Liver (tissue), 10 donors: ENCODE measurements at places on chromosomes 3 and 15. TPM values are rescaled to one million over a fixed set of nuclear protein-coding genes. Genes with fewer than 3 reads are reported as not detected.

Gene SLC15A2
- 2.3 TPM for total RNA-seq

Gene AGTR1
- total RNA-seq = 52.2 TPM

Gene MAGEF1
- total RNA-seq = 14.7 TPM

- DNase-seq = no peak
- no peaks in the 10 kb centered on the region for H3K36me3 ChIP-seq
- H3K4me1 ChIP-seq = peaks cover 4% of the 10 kb centered on the region
- H3K4me3 ChIP-seq = no peak overlapping the region
Observed at GRCh38 chr15:66476535-66476934, 21.0 kb downstream of the SNAPC5 start.

GRCh38 chr3:31288224-31288623 lies 244.5 kb upstream of the STT3B start:
- no peak overlapping the region for H3K4me3 ChIP-seq
- peaks cover 6% of the 10 kb centered on the region for H3K4me1 ChIP-seq
- no peak overlapping the region for H3K27ac ChIP-seq
- no peaks in the 10 kb centered on the region for H3K27me3 ChIP-seq

DNA sequence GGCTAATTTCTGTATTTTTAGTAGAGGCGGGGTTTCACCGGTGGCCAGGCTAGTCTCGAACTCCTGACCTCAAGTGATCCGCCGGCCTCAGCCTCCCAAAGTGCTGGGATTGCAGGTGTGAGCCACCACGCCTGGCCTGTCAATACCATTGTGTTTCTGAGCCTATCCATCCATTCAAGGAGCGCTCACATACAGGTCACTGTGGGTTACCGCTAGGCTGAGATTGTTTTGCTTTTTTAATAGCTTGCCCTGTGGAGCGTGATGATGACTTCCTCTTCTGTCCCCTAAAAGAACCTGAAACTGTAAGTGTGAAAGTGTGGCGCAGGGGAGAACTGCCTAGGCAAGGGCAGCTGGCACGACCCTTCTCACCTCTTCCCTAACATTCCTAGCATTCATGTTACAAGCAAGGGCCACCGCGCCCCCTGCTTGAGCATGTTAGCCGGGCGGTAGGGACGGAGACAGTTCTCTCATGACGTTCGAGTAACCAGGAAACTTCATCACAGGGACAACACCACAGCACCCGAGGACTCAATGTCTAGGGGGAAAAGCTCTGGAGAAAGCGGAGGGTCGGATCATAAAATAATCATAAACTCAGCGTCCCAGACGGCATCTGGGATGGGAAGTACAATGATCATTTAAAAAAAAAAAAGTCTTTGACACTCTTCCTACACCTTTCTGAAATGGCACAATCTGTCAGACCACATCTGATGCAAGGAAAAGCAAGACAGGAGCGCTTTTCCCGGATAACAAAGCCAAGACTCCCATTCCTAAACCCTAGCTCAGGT lies 790 bp downstream of the LAMP3 start:
- no peak overlapping the region for H3K27ac ChIP-seq
- H3K4me3 ChIP-seq = no peak overlapping the region
- no peaks in the 10 kb centered on the region for H3K36me3 ChIP-seq
- peaks cover 7% of the 10 kb centered on the region for H3K4me1 ChIP-seq
- DNase-seq = no peak

GRCh38 chr3:183635107-183635430 lies 354 bp upstream of the KLHL24 start:
- H3K36me3 ChIP-seq = no peaks in the 10 kb centered on the region
- H3K27me3 ChIP-seq = no peaks in the 10 kb centered on the region
- H3K4me3 ChIP-seq = peak overlapping the region; percentile 78
- peaks cover 1% of the 10 kb centered on the region for H3K4me1 ChIP-seq
- DNase-seq = no peak
- peak overlapping the region; percentile 99 for H3K27ac ChIP-seq

DNA sequence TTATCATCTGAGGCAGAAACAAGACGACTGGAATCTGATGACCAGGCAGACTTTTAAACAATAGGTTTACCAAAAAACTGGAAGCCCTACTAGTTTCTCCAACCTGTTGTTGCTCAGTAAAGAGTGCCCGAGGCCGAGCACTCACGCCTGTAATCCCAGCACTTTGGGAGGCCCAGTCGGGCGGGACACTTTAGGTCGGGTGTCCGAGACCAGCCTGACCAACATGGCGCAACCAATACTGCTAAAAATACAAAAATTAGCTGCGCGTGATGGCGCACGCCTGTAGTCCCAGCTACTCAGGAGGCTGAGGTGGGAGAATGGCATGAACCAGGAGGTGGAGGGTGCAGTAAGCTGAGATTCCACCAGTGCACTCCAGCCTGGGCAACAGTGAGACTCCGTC lies 1.1 kb upstream of the WDR5B start:
- peaks cover 19% of the 10 kb centered on the region for H3K4me1 ChIP-seq
- peak overlapping the region; percentile 97 for H3K27ac ChIP-seq
- no peaks in the 10 kb centered on the region for H3K36me3 ChIP-seq
- DNase-seq = no peak

GRCh38 chr3:163166197-163166596 lies 1669.6 kb downstream of the OTOL1 start:
- no peak for DNase-seq
- H3K27me3 ChIP-seq = no peaks in the 10 kb centered on the region
- no peaks in the 10 kb centered on the region for H3K36me3 ChIP-seq
- H3K4me1 ChIP-seq = no peaks in the 10 kb centered on the region

DNA sequence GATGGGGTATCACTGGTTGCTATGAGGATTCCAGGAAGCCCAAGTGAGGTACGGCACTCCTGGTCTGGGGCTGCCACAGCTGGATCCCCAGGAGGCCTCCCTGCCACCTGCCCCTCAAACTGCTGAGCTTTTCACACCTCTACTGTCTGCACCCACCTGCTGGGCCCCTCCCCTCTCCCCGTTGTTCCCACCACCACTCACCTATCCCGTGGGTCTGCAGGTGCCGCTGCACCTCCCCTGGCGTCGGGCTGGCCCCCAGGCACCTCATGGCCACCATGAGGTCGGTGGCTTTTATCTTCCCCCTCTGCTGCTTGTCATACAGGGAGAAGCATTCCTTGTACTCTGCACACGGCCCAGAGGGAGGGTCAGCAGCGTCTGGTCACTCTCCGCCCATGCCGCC lies 5.8 kb downstream of the CALML4 start:
- no peaks in the 10 kb centered on the region for H3K36me3 ChIP-seq
- DNase-seq = no peak
- no peaks in the 10 kb centered on the region for H3K27me3 ChIP-seq
- H3K27ac ChIP-seq = no peak overlapping the region
- peaks cover 2% of the 10 kb centered on the region for H3K4me1 ChIP-seq

- H3K27me3 ChIP-seq = no peaks in the 10 kb centered on the region
- no peaks in the 10 kb centered on the region for H3K36me3 ChIP-seq
- H3K27ac ChIP-seq = no peak overlapping the region
- H3K4me3 ChIP-seq = no peak overlapping the region
- DNase-seq = no peak
Observed at GRCh38 chr3:50401978-50402595, 42.8 kb upstream of the TMEM115 start.

- no peak overlapping the region for H3K27ac ChIP-seq
- H3K36me3 ChIP-seq = no peaks in the 10 kb centered on the region
- H3K4me1 ChIP-seq = no peaks in the 10 kb centered on the region
Observed at GRCh38 chr15:77107531-77108355, 36.8 kb upstream of the TSPAN3 start.
